ENCODE measurements at places on chromosomes 5 and 9.

DNA sequence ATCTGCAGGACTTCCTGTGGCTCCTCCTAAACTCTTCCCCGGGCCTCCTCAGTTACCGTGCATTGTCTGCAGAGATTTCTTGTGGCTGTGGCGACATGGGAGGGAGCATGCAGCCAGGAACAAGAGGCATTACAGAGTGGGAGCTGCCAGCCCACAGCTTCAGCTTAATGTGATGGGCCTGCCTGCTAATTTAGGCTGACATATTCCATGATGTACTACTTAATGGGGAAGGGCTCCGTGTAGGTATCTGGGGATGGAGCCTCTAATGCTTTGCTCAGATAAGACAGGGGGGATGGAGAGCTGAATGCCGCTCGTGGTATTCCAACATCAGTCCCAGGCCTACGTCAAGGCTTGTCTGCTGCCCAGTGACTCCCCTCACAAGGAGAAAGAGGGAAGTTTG lies 137.6 kb upstream of the GPR151 start:
- DNase-seq: no peak

GRCh38 chr9:4117835-4118610 lies 181.8 kb downstream of the GLIS3 start:
- no peak for DNase-seq

DNA sequence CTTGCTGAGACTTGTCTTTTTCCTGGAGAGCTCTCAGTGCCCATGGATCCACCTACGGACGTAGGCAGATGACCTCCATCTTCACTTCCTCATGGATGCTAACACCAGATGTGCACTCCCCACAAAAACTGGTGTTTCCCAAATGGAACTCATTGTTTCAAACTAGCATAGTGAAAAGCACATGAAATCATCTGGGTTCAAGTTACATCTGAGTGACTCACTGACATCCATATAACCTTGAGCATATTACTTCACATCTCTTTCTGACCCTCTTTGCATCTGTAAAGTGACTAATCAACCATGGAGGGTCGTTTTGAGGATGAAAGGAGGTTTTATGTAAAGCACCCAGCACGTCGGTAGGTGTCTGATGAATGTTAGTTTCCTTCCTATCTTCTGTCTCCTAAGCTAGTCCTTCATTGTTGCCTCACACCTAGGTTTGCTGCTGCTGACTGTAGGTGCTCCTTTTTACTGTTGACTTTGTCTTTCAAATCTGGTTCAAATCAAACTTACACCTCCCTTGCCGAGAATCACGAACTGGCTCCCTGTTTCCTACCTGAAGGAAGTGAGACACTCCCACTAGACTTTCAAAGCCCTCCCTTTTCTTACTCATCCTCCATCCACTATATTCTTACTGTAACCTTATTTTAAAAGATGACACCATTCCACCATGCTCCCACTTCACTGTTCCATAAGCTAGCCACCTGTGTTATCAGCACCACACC lies 10.3 kb downstream of the OCLN start:
- DNase-seq: no peak

DNA sequence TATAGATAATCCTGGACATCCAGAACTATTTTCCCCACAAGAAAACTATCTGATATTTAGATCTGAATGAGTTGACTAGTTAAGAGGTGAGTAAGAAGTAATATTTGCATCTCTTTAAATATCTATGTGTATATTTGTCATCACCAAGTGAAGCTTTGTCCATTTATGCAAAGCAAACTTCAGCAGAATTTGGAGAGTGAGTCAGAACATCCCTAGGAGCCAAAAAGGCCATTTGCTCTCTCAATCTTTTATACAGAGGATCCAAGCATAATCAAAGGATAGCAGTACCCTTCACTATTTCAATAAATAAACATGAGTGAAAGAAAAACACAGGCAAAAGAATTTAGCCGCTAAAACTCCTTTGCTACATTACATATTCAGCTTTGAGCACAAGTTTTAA lies 454.4 kb downstream of the NR2F1-AS1 start:
- DNase-seq: no peak

GRCh38 chr9:137630679-137631078 lies 11.9 kb downstream of the EHMT1 start:
- no peak for DNase-seq

DNA sequence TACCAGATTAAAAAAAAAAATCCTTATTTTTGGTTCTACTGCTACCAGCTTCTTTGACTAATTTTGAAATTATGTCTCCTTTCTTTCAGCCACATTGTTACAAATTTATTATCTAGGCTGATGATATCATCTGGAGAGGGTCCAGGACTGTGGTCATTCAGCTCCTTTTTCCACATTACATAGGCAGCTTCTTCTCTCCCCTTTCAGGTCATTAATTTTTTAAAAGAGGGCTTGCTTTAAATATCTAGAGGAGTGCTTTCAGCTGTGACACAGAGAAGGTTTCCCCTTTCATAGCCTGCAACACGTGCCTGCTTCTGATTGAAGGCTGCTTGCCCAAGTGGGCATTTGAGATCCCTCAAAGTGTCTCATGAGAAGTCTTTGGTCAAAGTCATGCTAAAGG lies 155.7 kb upstream of the PAPPA start:
- no peak for DNase-seq

DNA sequence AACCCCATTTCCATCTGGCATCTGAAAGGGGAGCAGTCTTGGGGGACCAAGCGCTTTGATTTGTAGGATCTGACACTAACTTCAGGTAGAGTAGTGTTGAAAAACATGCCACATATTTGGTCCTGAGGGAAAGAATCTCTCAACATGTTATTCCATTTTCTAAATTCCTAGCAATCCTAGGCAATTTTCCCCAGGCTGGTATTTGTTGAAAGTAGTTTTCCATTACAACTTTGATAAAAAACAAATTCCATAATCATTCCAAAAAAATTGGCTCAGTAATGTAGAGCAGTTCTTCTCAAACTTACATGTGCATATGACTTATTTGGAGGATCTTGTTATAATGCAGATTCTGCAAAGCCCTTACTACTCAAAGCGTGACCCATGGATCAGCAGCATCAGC lies 477.9 kb downstream of the ACTL7B start:
- DNase-seq: no peak

GRCh38 chr9:100011062-100011681 lies 87.6 kb downstream of the ERP44 start:
- no peak for DNase-seq

- DNase-seq: no peak
Measured at GRCh38 chr5:135076051-135076491, 42.0 kb upstream of the PITX1 start.

DNA sequence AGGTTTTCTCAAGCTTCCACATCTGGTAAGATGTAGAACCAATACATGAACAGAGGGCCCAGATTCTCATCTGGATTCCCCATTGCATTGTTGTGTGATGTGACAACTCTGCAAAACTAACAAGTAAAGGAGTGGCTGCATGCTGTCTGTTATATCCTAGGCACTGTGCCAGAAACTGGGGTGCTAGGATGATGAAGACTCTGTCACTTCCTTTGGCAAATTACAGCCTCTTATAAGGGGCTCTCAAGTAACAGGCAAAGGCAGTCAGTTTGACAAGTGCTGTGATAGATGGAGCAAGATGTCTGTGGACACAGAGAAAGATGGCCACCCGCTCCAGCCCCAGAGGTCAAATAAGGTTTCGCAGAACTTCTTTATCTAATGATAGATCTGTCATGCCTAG lies 115.7 kb downstream of the PAPPA start:
- DNase-seq: no peak

DNA sequence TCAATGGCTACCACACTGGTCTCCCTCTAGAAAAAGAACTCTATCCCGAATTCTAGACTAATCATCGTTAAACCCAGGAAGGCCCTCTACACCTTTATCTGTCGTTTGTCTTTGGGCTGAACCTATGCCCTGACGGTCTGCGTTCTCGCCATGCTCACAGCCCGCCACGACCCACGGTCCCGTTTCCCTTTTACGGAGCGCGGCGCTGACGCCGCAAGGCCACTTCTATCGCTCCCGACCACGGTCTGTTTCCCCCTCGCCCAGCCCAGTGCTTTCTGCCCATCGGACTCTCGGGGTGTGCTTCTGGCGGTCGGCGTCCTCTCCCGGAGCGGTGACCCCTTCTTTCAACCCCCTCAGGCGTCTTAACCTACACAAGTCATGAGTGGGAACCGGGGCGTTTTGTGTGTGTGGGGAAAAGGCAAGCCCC lies 974 bp downstream of the C9orf40 start:
- peak; percentile 20 for DNase-seq

- DNase-seq: no peak
Measured at GRCh38 chr5:36450229-36451014, 148.7 kb upstream of the RANBP3L start.

DNA sequence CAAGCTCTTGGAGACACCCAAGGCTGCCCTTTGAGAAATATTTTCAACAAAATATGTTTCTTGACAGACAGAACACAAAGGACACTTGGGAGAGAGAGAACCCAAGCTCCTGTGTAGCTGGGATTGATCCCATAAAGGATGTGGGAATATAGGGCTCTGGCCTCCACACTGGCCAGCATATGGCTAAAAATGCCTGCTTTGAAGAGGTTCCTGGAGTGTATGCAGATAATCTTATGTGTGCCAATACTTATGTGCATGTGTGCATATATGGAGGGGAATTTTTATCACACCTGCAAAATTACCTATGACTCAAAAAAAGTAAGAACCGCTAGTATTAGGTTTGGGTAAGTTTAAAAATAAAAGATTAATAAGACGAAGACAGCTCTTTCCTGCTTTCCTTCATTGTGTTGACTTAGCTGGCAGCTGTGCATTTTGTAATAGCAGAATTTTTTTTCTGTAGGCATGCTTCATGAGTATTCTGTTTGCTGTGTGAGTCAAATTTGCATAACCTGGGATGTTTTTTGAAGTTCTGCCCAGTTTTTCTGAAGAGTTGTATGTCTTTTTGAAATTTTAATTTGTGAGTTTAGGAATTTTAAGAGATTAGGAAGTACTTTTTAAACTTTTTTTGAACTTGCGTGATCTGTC lies 42.6 kb downstream of the HACD4 start:
- no peak for DNase-seq

- no peak for DNase-seq
Measured at GRCh38 chr5:7565559-7565958, 169.6 kb downstream of the ADCY2 start.

DNA sequence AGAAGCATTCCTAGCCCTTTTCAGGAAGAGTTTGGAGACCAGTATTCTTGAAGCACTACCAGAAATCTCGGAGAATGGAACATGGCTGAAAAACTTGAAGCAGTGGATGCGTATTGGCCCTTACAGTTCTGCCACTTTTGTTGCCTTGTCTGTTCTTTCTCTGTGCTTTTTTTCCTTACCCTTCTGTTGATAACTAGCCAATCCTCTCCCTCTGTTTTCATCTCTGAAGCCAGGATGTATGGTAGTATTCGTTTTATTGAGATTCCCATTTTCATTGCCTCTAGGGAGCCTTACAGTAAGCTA lies 564 bp upstream of the CCNH start:
- DNase-seq: no peak

DNA sequence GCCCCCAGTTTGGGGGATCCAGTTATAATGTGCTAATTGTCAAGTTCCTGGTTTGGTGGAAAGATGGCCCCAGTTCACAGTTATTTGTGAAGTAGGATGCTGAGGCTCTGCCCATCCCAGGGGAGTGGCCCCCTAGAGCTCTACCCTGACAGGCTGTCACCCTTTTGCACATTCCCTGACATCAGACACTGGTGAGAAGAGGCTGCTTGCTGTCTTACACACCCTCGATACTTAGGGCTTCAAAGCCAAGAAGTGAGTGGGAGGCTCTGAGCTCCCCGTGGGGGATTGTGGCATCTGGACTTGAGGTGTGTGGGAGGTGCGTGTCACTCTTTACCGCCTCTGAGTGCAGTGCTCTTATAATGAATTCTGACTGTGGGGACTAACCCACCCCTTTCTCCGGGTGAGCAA lies 168.5 kb downstream of the DOCK2 start:
- DNase-seq: no peak

DNA sequence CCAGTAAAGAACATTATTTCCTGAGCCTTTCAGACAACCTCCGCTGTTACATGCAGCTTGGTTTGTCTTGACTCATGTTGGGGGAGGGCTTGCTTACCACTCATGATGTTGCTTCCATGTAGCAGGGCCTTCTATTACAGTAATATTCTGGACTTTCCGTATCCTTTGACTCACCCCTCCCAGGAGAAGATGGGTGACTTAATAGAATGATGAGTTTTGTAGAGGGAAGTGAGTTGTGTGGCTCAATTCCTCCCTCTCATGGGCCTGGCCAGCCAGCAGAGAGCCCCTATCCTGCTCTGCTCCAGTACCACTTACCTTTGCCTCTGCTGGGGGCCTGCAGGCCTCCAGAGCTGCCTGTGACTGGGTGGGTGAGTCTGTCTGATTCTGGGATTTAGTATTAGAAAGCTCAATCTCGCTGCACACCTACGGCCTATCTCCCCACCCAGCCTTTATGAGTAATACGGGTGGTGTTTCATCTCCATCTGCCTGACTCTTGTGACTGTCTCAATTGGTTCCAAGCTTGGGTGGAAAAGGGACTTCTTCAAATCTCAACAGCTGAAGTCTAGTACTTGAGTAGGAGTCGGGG lies 52.6 kb upstream of the KLF9 start:
- DNase-seq: no peak

- DNase-seq: no peak
Measured at GRCh38 chr9:13942695-13943094, 371.2 kb downstream of the NFIB start.

DNA sequence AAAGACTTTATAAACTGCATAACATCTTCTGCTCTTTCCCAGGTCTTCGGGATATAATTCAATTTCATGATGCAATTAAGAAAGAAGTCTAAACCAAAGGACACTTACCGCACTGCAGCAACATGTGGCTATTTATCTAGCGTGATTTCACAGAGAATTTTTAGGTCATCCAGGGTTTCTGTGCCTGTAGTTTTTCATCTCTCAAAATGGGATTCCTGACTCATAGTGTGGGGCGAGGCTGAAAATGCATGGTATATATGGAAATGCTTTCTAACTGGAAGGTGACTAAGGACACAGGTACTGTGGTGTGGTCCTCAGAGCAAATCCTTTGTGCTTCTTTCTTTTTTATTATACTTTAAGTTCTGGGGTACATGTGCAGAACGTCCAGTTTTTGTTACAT lies 557.7 kb upstream of the KLF4 start:
- no peak for DNase-seq

DNA sequence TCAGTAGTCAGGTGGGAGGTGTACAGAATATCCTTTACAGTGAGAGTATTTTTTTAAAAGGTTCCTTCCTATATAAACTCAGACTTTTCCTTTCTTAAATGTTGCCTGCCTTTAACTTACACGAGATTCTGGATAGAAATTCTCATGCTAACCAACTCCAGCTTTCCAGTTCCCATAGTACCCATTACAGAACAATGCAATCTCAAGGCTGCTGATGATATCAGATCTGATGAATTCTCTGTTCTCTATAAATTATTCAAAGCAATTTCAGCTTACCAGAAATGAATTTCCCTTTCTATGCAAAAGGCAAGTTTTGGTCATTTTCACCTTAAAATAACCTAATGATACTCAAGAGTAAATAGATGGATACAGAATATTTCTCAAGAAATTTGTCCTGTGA lies 90.3 kb downstream of the NUDT12 start:
- no peak for DNase-seq

DNA sequence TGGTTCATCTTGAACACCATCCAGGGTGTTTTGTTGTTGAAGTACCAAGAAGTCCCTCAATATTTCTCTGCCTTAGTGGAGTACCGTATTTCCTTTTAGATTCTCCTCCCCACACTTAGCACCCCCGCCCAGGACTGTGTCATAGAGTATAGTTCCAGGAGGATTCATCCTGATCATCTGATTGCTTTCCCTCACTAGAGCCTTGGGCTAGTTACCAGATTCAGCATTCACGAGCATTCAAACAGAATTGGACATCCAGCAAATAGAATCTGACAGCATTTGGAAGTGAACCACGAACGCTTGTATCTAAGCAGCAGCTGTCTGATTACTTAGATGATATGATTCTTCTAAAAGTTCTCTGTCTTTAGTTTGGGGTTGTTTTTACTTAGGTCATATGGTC lies 248.1 kb upstream of the TAS2R1 start:
- no peak for DNase-seq

All from progenitor cell of endocrine pancreas (in vitro differentiated cells).